ENCODE measurements at places on chromosomes 11 and 22.

DNA sequence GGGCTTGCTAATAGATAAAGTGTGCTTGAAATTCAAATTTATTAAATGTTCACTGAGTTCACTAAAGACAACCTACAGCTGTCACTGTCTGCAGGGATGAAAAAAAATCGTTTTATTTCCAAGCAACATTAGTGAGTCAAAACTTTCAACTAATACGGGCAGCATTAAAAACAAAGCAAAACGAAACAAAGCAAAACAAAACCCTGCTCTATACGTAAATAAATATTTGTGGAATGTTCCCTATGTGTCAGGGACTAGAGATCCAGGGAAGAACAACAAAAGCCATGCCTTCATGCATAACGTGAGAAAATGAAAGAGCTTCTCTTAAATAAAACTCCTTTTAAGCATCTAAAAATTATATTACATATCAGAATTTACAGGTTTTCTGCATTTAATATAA, 553 bp downstream of the NAALAD2 start:
- DNase-seq, result no peak

- DNase-seq, result no peak
Measured at GRCh38 chr11:70183483-70184176, 19.5 kb upstream of the FADD start.

GRCh38 chr22:39913886-39914285, 13.0 kb downstream of the GRAP2 start:
- no peak for DNase-seq

GRCh38 chr22:28034760-28035401, 115.8 kb upstream of the PITPNB start:
- no peak for DNase-seq

GRCh38 chr11:45560913-45561281, 104.5 kb downstream of the CHST1 start:
- no peak for DNase-seq

GRCh38 chr22:30885001-30885366, 83.6 kb downstream of the MORC2 start:
- DNase-seq, result no peak

- DNase-seq, result no peak
Measured at GRCh38 chr11:46832511-46833214, 13.4 kb downstream of the CKAP5 start.

DNA sequence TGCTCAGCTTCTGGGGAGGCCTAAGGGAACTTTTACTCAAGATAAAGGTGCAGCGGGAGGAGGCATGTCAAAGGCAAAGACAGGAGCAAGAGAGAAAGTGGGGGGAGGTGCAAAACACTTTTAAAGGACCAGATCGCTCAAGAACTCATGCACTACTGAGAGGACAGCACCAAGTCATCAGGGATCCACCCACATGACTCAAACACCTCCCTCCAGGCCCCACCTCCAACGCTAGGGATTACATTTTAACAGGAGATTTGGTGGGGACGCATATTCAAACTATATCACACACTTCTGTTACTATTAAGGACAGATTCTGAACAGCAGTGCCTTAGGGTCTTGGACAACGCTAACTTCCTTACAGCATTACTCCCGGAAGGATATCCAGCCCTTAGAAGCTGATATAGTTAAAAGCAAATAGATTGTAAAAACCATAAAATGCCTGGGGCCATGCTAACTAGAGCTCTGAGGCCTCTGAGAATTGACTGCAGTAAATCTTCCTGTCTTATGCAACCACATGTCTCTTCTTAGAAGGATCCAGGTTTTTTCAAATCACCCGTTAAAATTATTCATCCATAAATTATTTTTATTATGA, 16.7 kb upstream of the ZC3H12C start:
- no peak for DNase-seq

GRCh38 chr11:74320538-74320937, 9.1 kb upstream of the P4HA3 start:
- DNase-seq, result no peak

DNA sequence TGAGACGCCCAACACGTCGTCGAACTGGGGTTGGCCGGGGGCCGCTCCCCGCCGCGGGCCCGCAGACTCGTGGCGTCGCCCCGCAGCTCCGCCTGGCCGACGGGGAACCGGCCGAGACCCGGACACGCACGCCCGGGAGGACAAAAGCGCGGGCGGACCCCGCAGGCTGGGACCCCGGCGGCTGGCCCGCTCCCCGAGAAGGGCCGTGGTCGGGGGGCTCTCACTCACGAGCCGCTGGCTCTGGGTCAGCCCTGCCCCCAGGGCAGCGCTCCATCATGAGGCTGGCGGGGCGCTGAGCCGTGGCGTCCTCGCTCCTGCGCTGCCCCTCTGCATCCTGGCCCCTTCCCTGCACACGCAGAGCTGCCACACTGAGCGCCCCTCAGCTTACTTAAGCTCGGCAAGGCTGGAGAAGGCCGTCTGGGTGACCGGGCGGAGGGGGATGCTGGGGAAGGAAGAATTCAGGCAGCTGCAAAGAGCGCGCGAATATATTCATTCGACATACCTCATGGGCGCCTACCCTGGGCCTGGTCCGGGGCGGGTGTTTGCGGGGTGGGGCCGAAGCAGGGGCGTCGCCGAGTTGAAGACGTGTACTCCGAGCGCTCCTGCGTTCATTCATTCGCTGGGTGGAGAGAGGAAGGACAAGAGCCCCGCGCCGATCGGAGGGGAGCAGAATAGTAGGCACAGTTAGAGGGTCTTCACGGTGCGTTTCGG, 579 bp upstream of the CYB5R2 start:
- DNase-seq, result no peak

- no peak for DNase-seq
Measured at GRCh38 chr22:22689621-22690345, 45.4 kb downstream of the GGTLC2 start.

GRCh38 chr11:120404495-120404894, 68.3 kb downstream of the ARHGEF12 start:
- no peak for DNase-seq

- no peak for DNase-seq
Measured at GRCh38 chr22:37559521-37559900, 769 bp upstream of the CDC42EP1 start.

- no peak for DNase-seq
Measured at GRCh38 chr11:30816959-30817880, 231.1 kb upstream of the MPPED2 start.
